ENCODE measurements at places on chromosomes 11 and 22. TPM values are rescaled to one million over a fixed set of nuclear protein-coding genes. Genes with fewer than 3 reads are reported as not detected.

DNA sequence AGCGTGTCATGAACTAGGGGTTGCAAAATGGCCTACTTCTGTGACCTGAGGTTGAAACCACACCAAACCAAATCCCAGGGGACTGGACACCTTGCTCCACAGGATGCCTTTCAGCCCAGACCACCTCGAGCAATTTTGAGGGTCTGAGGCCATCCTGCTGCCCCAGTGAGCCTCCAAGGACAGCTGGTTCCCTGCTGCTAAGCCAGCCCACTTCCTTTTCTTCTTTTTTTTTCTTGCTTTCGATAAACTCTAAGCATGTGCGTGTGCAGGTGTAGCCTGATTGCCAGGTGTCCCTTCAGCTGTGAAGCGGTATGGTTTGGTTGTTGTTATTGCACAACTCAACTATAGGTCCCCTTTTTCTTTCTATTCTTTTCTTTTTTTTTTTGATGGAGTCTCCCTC lies 2.7 kb downstream of the CRYBB1 start:
- H3K4me3 ChIP-seq, result no peak overlapping the region
- peaks cover 21% of the 10 kb centered on the region for H3K4me1 ChIP-seq
- DNase-seq, result no peak
- peak overlapping the region; percentile 41 for H3K27ac ChIP-seq
- H3K27me3 ChIP-seq, result peaks cover 11% of the 10 kb centered on the region

Gene DGCR6
- total RNA-seq, result 6.2 TPM

GRCh38 chr11:118610773-118611432 lies 3.5 kb downstream of the PHLDB1 start:
- peak; percentile 89 for DNase-seq
- peaks cover 9% of the 10 kb centered on the region for H3K36me3 ChIP-seq
- H3K4me3 ChIP-seq, result peak overlapping the region; percentile 96
- H3K27me3 ChIP-seq, result peaks cover 13% of the 10 kb centered on the region
- H3K27ac ChIP-seq, result no peak overlapping the region
- peaks cover 23% of the 10 kb centered on the region for H3K4me1 ChIP-seq

DNA sequence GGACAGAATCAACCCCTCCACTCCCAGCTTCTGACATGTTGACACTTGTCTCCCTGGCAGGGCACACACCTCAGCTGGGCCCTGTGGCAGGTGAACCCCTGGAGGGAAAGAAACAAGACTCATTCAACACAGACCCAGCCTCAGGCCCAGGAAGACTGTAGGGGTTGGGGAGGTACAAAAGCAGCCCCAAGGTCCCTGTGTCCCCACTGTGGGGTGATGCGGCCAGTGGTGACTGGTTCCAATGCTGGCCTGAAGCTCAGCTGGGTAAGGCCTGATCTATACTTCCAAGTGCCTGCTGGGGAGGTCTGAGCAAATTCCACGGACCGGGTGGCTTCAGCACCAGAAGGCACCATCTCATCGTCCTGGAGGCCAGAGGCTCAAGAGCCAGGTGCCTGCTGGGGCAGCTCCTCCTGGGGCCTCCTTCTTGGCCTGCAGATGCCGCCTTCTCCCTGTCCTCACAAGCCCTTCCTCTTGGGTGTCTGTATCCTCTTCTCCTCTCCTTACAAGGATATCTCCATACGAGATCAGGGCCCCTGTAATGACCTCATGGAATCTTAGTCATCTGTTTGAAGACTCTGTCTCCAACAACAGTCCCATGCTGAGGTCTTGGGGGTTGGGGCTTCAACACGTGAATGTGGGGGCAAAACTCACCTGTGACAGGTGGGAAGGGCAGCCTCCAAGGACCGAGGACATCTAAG lies 1492.1 kb downstream of the BRD1 start:
- peaks cover 5% of the 10 kb centered on the region for H3K27me3 ChIP-seq
- no peak for DNase-seq
- H3K36me3 ChIP-seq, result peaks cover 4% of the 10 kb centered on the region
- no peak overlapping the region for H3K4me3 ChIP-seq
- no peak overlapping the region for H3K27ac ChIP-seq

- H3K4me3 ChIP-seq, result peak overlapping the region; percentile 91
- peaks cover 27% of the 10 kb centered on the region for H3K4me1 ChIP-seq
- peaks cover 5% of the 10 kb centered on the region for H3K27me3 ChIP-seq
- no peaks in the 10 kb centered on the region for H3K36me3 ChIP-seq
Measured at GRCh38 chr11:93659841-93660240, 1.6 kb upstream of the CEP295 start.

Gene RTN4R
- 0.68 TPM for total RNA-seq

Data from T-helper 17 cell (primary cell).